CD4-positive, alpha-beta T cell treated with Interleukin-4 for 1 hour (primary cell): ENCODE measurements at places on chromosomes 2 and 18.

DNA sequence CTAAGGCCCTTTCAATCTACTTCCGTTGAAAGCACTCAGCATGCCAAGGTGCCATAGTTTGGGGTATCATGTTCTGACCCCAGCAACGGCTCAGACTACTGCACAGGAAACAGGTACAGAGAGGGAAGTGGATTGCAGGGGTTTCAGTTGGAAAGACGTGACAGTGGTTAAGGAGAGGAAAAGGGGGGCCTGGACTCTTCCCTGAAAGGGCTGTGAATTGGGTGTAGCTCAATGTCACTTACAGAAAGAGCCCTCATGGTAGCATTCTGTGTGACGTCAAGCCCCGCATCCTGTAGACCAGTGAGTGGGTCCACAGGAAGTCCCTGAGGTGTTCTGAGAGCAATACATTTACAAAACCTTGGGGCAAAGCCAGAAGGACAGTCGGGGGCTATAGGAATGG is 121.5 kb upstream of the GYPC start:
- no peak for DNase-seq

- no peak for DNase-seq
These were observed 128.0 kb downstream of the INSIG2 start for GRCh38 chr2:118216224-118216623.

DNA sequence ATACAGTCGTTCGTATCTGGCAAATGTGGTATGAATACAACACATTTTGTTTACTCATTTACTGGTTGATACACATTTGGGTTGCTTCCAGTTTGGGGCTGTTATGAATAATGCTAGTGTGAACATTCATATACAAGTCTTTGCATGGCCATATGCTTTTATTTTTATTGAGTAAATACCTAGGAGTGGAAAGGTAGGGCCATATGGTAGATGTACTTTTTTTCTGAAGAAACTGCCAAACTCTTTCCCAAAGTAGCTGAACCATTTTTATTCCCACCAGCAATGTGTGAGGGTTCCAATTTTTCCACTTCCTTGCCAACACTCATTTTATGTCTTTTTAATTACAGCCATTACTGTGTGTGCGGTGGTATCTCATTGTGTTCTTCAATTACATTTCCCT is 496.2 kb upstream of the NRXN1 start:
- DNase-seq = no peak

DNA sequence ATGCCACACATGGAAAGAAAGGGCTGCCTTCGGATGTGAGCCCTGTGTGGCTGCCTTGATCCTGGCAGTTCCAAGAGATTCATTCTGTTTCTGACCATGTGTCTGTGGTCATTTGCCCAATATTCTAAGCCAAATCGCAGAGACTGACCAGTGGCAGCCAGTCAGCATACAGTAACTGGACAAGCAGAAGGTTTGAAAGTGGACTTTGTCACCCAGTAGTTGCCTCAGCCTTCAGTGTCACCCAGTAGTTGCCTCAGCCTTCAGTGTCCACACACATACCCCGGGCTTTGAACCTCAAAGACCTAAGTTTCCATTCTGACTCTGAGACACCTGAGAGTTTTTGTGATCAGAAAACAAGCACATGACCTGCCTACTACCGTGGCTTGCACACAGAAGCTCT is 5.0 kb downstream of the RFX8 start:
- DNase-seq = no peak
